CD4-positive, alpha-beta T cell treated with Interleukin-21 for 1 hour (primary cell): ENCODE measurements at places on chromosomes 4 and X.

- DNase-seq, result no peak
Measured at GRCh38 chr4:147409350-147409749, 71.5 kb upstream of the EDNRA start.

DNA sequence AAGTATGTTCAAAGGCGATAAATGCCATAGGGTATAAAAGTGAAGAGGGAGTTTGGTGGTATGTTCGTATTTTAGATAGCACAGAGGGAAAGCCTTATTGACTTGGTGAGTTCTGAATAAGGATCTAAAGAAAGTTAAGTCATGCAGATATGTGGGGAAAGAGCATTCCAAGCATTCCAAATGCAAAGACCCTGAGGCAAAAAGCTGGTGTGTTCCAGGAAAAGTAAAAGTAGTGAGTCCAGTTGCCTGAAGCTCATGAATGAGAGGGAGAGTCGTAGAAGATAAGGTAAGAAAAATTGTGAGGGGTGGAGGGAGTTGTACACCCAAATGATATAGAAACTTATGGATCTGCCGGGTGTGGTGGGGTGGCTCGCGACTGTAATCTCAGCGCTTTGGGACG lies 426.7 kb downstream of the RPA4 start:
- no peak for DNase-seq

DNA sequence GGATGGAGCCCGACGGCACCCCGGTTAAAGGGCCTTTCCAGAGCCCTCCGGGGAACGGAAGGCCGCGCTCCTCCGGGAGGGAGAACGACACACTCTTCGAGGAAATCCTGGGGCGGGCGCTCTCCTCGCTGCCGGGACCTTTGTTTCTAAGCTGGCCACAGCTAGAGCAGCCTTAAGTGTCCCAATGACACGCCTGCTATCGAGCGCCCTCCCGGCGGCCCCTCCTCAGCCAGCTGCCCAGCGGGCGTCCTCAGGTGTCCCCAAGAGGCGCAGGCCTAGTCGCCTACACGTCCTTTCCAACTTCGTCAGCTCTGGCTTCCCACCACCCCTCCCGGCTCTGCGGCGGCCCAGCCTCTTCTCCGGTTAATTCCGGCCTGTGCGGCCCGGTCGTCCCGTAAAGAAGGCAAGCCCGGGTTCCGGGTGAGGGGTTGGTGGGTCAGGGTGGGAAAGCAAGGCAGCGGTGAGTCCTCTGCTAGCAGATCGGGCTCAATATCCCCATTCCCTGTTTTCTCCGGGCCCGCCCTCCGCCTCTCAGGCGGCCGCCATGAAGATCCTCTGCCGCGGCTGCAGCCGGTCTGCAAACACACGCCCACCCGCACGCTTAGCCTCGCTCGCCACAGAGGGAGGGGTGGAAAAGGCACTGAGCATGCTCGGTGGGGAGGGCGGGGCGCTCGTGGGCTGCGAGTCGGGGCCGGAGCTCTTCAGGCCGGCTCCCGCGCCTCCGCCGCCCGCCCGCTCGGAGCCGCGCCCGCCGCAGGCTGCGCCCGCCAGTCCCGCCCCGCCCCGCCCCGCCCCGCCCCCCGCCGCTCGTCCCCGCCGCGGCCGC lies at the start of gene RAP1GDS1:
RAP1GDS1 (plus strand) TSS at position 806 of the 826 bp plus-strand sequence. CDS start 182 bp downstream, outside the sequence.
- peak; percentile 92 for DNase-seq

DNA sequence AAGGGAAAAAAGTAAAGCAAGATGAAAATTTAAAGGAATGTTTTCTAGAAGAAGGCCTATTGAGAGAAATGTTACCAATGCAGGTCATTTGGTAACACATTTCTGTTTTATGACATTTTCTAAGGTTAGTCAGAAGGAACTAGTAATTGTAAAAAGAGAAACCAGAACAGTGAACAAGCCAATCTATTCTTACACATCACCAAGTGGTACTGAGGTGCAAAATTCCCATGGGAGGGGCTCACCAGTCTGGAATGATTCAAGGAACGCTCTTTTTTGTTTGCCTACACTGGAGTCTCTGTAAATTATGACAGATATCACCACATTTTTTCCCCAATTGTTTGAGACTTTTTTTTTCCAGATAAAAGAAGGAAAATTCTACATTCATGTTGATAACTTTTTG lies 404.7 kb upstream of the CNKSR2 start:
- no peak for DNase-seq

- no peak for DNase-seq
Measured at GRCh38 chrX:154990496-154990895, 32.0 kb downstream of the F8 start.

DNA sequence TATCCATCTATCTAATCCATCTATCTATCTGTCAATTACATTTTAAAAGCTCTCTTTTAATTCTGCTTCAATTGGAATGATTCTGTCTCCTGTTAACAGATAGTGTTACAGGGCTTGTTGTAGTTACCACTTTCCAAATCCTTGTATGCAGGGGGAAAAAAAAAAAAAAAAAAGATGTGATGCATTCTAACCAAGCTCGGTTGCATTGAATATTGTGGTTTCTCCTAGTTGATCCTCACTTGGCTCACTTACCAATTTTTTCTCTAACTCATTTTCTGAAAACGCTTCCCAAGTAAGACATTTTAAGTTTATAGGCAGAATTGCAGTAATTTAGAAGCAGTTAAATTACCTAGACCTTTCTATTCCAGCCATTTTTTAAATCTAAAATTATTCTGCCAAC lies 327.9 kb upstream of the PITX2 start:
- no peak for DNase-seq

- DNase-seq, result no peak
Measured at GRCh38 chrX:119042040-119042439, 30.8 kb upstream of the CT47C1 start.

DNA sequence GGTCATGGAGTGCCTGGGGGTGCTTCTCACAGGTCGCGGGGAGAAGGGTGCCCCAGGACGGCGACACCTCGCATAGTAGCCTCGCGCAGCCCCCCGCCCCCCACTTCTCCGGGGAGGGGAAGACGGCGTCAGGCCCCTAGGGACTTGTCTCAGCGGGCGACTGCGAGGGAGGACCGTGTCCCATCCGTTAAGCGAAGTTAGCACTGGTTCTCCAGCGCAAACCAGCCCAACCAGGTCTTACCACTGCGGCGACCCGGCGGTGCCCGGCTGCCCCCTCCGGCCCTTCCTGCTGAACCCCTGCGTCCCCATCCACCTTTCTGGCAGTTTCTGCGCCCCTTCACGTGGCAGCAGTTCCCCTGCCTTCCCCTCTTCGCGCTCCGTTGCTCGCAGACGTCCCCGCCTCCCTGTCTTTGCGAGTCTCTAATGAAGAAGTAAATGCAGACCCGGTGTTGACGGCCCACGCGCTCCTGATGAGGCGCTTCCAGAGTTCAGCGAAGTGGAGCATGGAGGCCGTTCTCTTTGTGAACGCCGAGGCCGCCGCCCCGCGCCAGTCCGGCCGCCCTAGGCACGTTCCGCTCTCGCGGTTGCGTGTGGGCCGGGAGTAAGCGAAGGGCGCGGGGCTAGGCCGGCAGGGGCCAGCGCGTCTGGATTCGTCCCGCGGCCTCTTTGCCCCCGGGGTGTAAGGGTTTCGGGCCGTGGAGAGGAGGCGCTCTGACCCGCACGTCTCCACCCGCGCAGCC lies 3.0 kb downstream of the SLIT2 start:
- DNase-seq, result no peak

DNA sequence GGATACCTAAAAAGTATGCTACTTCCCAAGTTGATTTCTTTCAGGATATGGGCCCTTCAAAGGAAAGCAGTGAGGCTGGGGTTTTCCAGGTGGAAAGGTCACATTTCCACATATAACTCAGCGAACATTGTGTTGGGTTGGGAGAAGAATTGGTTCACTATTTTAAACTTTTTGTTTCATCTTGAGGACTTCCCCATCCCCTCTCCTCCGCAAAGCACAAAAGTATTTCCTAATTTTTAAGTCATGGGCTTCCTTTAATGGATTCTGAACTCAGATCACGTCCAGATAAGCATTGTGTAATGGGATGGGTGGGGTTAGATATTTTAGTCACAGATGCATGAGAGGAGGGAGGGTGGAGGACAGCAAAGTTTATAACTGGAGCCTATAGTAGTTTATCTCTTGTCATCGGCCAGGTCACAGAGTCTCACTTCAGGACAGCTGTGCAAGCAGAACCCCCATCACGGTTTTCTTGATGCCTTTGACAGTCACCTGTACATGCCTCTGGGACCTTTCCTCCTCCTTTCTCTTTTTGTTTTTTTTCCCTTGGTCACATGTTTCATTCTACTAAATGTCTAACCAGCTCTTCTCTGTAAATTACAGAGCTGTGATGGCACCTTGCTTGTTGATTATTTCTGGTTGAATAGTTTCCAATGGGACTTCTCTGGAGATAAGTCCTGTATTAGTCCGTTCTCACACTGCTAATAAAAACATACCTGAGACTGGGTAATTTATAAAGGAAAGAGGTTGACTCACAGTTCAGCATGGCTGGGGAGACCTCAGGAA lies 115.4 kb downstream of the PTTG2 start:
- peak; percentile 19 for DNase-seq

GRCh38 chrX:104137496-104137895 lies 19.3 kb downstream of the SLC25A53 start:
- DNase-seq, result peak; percentile 39

- no peak for DNase-seq
Measured at GRCh38 chr4:77538144-77538543, 67.5 kb upstream of the CXCL13 start.

DNA sequence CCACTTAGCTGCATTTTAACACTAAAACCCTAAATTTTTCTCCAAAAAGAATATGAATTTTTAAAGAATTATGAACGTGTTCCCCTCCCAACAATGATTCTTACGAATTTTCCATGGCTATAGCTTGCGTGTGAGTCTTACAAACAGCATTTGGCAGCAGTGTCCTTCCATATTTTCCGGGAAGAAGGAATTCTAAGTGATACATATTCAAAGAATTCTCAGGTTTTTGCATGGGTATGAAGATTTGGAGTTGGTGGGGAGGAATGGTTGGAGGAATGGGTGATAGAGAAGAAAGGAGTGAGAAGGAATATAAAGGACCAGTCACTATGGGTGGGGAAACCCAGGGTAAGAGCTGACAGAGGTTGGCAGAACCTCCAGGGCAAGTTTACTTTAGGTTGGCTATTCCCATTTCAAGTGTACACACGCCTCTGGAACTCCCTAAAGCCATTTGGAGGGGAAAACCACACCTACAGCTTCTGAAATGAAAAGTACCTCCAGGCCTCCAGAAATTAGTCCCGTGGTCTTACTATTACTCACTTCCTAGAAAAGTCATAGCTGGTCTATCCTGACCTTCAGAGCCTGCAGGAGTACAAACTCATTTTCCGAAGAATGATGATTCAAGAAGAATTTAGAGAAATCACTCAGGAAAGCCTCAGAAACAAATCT lies 420.8 kb upstream of the DIPK2B start:
- DNase-seq, result no peak

DNA sequence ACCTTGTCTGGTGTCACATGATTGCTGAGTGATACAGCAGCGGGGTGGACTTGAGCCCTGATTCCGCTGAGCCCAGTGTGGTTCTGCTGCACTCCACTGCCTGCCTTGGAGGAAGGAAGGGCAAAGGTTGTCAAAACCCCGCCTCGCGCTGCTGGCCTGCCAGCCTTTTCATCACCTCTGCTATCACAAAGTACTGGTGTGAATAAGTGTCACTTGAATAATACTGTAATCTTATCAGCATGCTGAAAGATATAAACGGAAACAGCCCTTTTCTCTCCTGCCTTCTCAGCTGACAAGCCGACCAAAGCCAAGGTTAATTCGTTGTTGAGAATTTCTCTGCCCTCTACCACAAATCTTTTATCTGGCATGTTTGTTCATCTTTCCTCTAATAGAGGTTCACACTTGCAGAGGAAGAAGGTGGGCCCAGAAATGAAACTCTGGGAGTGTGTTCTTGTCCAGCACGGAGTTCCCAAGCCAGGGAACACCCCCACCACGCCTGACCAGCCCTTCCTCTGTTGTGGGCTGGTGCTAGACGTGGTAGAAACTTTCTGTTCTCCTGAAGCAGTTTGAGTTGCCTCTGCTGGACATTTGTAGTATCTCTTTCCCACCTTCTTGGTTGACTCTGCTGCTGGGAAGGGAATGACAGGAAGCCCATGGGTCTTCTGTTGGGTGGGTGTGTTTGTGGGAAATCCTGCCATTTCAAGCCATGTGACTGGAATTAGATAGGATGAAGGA lies 21.5 kb downstream of the FHDC1 start:
- DNase-seq, result peak; percentile 6

GRCh38 chrX:81202456-81202819 lies 536 bp downstream of the SH3BGRL start:
- DNase-seq, result peak; percentile 3

- no peak for DNase-seq
Measured at GRCh38 chrX:119442286-119442685, 26.0 kb upstream of the SLC25A5 start.
